ENCODE measurements at places on chromosomes 11 and 22.
A peak's percentile ranks its signal among the peaks of the same experiment; 100 is the strongest.

DNA sequence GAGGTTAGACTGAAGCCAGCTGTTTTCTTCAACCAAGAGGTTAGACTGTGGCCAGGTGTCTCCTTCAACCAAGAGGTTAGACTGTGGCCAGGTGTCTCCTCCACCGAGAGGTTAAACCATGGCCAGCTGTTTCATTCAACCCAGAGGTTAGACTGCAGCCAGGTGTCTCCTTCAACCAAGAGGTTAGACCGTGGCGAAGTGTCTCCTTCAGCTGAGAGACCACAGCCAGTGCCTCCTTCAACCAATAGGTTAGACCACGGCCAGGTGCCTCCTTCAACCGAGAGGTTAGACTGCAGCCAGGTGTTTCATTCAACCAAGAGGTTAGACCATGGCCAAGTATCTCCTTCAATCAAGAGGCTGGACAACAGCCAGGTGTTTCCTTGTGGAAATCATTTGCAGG lies 498.1 kb downstream of the TBC1D22A start:
- no peak for DNase-seq

DNA sequence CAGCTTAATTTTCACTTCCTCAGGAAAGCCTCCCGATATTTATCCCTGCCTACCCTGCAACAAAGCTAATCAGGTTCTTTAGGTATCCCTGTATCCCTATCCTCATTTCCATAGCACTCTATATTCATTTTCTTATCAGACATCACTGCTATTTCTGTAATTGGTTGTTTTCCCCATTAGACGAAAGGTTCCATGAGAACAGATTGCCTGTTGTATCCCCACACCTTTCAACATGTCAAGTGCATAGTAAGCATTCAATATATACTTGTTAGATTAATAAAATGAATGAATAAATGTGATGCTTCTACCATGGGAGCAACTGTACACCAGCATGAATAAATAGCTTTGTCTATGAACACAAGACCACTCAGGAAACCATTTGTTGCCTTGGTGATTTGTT lies 499.8 kb downstream of the DLG2 start:
- DNase-seq: peak; percentile 5

DNA sequence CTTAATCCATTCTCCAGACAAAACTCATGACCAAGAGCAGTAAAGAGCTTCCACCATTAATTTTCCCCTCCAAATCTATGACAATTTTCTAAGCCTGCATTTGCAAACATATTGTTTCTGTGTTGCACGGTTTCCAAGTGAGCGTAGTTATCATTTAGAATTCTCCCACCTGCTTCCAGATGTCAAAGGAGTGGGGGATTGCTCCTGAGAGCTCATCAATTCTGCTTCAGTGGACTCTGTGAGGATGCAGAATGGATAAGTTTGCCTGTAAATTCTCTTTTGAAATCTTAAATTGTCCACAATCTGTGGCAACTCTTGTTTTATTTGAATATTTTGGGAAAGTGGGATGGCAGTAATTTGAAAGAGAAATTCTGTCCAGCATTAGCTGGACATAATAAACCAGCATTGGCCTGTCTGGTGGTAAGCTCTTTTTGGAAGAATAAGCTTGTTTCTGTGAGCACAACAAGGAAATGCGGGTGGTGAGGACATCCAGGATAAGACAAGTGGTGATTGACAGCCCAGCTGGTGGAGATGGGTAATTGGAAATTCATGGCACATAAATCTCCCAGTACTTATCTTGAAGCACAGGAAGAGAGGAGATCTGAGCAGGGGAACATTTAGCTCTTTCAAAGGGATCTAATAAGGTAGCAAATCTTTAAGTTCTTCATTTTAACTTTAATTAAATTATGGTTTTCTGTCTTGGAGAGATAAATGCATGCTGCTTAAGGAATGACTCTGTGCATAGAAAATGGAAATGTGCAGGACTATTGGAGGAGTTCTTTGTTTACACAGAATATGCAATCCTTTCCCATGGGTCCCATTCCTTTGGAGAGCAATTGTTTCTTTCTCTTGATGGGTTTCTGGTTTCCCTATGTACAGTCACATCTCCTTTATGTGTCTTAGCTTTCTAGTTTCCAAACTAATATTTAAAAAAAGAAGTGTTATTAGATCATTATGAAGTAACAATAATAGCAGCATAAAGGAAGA lies 73.2 kb downstream of the FAT3 start:
- DNase-seq: no peak

- no peak for DNase-seq
Observed at GRCh38 chr11:70637949-70638583, 239.7 kb downstream of the CTTN start.

DNA sequence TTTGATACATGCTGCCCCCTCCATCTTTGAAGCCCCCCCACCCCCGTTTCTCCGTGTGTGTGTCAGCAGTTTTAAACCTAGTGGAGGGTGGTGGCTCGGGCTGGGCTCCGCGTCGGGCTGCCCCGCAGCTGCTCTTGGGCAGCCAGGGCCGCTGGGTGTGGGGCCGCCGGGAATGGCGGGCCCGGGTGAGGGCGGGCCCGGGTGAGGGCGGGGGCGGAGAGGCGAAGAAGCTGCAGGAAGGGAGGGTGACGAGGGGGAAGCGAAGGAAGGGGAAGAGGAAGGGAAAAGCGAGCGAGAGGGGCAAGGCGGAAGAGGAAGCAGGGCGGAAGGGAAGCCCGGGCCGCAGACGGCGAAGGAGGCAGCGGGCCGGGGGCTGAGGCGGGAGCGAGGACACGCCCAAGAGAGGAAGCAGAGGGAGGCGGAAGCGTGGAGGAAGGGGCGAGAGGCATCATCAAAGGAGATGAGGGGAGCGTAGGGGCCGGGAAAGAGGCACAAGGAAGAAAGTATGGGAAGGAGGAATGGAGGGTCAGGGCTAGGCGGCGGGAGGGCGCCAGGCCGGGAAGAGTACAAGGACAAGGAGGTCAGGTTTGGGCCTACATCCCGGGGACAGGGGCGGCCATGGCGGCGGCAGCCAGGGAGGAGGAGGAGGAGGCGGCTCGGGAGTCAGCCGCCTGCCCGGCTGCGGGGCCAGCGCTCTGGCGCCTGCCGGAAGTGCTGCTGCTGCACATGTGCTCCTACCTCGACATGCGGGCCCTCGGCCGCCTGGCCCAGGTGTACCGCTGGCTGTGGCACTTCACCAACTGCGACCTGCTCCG lies 82.4 kb downstream of the BCR start:
- no peak for DNase-seq

- DNase-seq: peak; percentile 1
Observed at GRCh38 chr11:79346021-79346420, 94.8 kb downstream of the TENM4 start.

GRCh38 chr22:48146426-48146825 lies 1384.0 kb downstream of the TBC1D22A start:
- DNase-seq: no peak

DNA sequence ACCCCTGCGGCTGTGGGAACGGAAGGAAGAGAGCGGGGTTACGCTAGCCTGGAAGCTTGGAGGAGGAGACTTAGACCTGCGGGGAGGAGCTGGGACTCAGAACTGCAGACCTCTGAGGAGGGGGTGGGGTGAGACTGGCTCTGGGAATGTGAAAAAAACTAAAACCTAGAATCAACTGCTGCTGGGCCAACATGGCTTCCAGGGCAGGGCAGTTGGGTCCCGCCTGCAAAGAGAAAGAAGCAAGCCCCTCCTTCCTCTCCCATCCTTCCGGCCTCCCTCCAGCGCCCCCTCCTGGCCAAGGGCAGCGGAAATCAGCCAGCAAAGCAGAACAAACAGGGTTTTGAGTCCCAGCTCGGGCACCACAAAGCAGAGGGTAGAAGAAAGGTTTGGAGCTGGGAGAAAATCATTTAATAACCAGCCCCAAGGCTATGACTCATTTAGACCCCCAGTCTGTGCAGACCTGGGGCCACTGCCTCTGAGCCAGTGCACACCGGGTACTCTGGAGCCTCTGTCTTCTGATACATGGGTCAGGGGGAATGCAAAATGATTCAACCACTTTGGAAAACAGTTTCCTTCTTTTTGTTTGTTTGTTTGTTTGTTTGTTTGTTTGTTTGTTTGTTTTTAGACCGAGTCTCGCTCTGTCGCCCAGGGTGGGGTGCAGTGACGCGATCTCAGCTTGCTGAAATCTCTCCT lies 7.3 kb upstream of the NCF4 start:
- DNase-seq: peak; percentile 19

DNA sequence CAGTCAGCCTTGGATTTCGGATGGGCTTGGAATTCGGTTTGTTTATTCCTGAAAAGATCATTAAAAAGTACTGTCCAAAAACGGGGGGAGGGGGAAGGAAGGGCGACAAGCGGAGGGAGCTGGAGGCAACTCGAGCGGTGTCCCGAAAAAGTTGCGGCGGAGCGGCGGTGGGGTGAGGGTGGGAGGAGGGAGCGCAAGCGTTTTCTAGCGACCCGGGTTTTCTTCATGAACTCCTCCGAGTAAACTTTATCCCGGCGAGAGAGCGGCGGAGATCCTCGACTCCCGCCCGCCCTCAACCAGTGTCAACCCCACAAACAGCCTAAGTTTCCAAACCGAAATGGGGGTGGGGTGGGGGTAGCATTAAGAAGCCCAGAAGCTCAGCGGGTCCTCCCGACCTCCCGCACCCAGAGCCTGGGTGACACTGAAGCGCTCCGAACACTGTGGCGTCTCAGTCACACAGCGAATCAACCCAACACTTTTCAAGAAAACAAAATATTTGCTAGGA lies 133.0 kb upstream of the C11orf58 start:
- DNase-seq: no peak

DNA sequence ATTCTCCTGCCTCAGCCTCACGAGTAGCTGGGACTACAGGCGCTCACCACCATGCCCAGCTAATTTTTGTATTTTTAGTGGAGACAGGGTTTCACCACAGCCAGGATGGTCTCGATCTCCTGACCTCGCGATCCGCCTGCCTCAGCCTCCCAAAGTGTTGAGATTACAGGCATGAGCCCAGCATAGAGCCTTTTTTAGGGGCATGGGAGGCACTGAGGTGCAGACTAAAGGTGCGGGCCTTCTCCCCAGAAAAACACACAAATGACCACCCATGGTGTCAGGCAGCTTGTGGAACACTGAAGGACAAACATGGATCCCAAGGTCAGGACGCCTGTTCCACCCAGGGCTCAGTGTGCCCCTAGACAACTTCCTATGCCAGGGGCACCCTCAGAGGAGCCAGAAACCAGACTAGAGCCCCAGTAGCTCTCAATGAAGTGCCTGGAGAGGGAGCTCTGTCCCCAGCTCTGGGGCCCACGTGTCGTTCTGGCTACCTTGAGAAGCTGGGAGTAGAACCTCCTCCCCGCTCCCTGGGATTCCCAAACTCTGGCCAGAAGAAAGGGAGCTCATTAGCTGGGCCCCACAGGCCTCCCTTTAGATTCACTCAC lies 21.2 kb upstream of the CD5 start:
- DNase-seq: no peak

Data from NCI-H2081 (cell line).